ENCODE measurements at places on chromosomes 1 and 21.
A peak's percentile ranks its signal among the peaks of the same experiment; 100 is the strongest.

- no peak for DNase-seq
These were observed 65.0 kb upstream of the PRDX6 start for GRCh38 chr1:173411835-173412742.

GRCh38 chr21:16570171-16570570, 840.4 kb downstream of the USP25 start:
- DNase-seq, result no peak

DNA sequence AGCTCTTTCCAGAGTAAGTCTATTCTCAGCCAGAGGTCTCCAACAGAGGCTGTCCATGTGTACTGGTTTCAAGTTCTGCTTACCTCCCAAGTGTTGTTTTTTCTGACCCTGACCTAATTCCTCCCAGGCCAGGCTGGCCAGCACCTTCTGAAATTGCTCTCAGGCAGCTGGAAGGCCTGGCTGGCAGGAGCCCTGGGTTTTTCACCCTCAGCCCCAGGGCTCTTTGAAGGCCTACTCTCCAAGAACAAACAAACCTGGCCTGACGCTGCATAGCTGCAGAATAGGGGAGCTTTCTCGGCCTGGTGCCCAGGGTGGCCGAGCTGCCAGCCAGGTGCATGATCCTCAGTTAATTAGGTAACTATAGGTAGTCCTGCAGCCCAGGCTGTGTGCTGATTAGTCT, 147.5 kb downstream of the CACNA1E start:
- no peak for DNase-seq

- no peak for DNase-seq
These were observed 74.0 kb downstream of the KIF14 start for GRCh38 chr1:200546577-200546976.

- peak; percentile 34 for DNase-seq
These were observed at the start of gene BEND5 for GRCh38 chr1:48776393-48777218. Gene BEND5 (minus strand): TSS chr1:48776891. CDS start chr1:48776831, 60 bp downstream.

Measured in KBM-7 (cell line).